NCI-H460 (cell line): ENCODE measurements at places on chromosomes 5 and 9. TPM values are rescaled to one million over a fixed set of nuclear protein-coding genes. Genes with fewer than 3 reads are reported as not detected.
A peak's percentile ranks its signal among the peaks of the same experiment; 100 is the strongest.

Gene OR1L4
- not detected in 2 replicates for total RNA-seq

DNA sequence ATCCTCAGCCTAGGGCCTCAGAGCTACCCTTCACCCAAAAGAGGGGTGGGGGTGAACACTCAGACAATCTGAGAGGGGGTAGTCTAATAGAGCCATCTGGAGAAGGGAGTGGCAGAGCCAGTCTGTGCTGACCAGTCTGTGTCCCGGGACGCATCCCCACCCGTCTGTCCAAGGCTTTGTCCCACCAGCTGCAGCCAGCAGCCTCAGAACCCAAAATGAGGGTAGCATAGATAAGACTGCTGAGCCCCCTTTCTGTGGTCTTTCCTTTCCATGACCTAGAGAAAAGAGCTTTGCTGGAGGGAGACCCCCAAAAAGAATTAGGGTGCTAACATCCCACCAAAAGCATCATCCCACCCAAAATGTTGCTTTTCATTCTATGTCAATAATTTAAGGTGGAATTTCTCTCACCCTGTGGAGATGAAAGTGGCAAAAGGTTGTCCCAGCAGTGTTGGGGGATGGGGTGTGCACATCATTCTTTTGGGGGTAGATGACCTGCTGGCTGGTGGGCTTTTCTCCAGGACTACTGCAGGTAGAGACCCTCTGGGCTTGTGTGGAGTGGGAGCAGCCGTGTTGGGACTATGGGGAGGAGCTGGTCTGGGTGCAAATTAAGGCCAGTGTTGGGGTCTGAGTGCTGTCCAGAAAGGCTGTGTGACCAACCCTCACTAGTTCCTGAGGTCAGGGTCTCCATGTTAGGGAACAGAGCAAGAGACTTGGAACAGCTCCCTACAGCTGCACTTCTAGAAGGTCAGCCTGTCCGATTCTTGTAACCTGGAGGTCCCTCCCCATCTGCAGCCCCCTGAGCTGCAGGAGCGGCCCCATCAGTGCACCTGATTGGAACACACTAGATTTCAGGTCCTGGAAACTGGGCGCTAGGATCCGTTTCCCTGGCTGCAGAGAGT is 19.9 kb downstream of the URM1 start:
- no peak for DNase-seq

Gene C1QTNF3
- 0.49 and 0.69 TPM in 2 replicates for total RNA-seq

DNA sequence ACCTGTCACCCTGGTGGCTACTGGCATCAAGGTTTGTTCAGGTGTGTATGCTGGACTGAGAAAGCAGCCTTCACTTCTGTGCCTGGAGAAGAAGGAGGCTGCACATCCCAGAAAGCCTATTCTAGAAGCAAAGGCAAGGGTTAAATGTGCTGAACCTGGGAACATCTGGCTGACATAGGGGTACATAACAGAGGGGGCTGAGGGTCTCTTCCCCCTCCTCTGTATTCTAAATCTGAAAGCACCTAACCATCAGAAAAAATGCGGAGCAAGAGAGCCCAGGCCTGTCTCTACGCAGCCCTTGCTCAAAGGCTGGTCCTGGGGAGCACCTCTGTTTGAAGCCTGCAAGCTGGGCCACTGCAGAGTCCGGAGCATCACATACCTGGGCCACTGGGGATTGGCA is 53.2 kb upstream of the FSTL4 start:
- DNase-seq: no peak

- DNase-seq: no peak
Observed at GRCh38 chr9:124357721-124358361, 57.4 kb downstream of the PSMB7 start.

DNA sequence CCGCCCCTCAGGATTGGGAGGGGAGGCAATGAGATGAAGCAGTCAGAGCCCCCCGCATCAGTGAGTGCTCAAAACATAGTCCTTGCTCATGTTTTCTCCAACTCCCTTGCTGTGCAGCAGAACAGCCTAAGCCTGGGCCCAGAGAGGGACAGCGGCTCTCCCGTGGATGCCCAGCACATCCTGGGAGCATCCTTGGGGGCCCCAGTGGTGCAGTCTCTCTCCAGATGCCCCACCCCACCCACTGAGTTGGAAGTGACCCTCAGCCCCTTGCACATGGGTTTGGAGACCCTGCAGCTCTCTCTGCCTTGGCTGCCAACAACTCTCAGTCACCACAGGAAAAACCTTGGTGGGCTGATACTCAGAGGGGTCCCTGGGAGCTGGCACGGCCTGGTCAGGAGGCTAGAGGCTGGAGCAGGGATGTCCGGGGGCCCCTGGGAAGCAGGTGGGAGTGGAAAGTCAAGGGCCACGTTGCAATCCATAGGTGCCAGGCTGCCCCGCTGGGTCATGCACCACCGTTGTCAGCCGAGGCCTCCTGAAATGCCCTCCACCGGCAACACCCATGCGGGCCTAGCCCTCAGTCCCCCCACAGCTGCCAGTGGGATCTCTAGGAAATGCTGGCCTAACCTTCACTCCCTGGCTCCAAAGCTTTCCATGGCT is 242.5 kb downstream of the PBX3 start:
- no peak for DNase-seq

- no peak for DNase-seq
Observed at GRCh38 chr5:158502686-158503085, 597.0 kb downstream of the EBF1 start.

Gene SLC36A3
- not detected in 2 replicates for total RNA-seq

GRCh38 chr5:100469767-100470166 is 65.4 kb upstream of the FAM174A start:
- DNase-seq: no peak

Gene CD14
- 2.6 and 2.7 TPM in 2 replicates for total RNA-seq

Gene C6
- not detected in 2 replicates for total RNA-seq

DNA sequence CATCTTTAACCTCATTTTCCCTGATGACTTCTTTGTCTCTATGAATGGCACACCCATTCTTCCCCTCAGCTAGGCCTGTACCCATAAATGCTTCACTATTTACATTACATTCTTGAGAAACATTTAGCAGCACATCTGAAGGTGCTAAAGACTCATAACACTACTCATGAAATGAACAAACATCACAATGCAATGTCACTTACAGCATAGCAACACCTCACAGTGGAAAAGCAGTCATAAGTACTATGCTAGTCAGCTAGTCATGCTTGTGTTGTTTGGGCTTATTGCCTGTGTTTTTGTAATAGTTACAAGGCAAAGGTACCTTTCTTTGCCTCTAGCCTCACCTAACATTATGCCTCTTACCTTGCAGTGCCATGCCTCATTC is 228.9 kb downstream of the KIAA0825 start:
- DNase-seq: peak; percentile 24

Gene EIF4E1B
- total RNA-seq: not detected in 2 replicates

DNA sequence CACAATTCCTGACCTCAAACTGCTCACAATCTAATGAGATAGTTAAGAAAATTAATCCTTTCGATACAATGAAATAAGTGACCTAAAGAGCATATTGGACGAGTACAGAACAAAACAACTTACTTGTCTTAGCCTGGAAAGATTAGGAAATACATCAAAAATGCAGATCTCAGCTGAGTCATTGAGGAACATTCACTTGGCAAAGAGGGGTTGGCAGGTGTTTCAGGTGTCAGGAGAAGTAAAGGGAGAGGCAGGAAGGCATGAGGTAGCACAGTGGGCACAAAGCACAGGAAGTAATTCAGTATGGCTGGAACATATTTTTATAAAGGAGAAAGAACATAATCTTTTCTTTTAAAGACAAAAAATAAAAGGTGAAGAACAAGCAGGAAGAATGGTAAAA is 628.8 kb upstream of the RGMB start:
- DNase-seq: no peak

- no peak for DNase-seq
Observed at GRCh38 chr9:98944057-98944733, 488 bp downstream of the COL15A1 start.

Gene KIAA1958
- total RNA-seq: 6.6 and 7.1 TPM in 2 replicates

- no peak for DNase-seq
Observed at GRCh38 chr5:89303033-89303480, 420.1 kb upstream of the MEF2C start.

DNA sequence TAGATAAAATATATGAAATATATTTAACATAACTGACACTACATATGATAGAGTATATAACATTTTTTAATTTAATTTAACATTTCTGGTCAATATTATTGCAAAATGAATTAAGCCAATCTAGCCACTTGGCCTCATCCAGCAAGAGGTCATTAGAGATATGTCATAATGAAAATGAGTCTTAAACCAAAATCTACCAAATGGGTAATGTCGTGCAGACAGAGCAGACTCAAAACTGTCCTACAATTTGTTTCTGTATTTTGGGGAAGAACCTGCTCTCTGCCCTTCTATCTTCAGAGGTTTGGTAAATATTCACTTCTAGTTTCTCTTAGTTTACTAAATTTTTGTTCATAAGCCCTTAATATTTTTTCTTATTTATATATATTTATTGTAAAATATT is 61.4 kb downstream of the ARHGEF28 start:
- no peak for DNase-seq

DNA sequence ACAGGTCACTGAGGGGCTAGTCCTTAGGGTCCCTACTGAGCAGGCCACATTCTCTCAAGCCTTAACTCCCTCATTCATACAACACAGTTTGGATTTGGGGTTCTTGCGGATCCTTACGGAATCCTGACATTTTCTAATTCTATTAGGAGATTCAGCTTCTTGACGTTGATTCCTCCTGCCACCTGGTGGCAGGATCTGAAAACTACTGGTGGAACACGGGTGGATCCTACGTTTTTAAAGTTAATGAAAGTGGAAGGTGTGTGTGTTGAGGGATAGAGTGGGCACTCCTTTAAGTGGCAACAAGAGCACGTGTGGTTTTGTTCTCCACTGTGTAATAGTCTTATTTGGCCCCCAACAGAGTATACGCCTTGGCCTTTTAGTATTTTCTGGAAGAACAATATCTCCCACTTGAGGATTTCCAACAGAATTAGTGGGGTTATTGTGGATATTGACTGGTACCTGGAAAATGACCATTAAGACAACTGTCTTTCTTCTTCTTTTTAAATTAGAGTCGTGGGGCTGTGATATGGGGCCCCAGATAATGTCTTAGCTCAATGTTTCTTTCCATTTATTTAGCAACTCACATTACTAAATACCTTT is 25.2 kb downstream of the SLC28A3 start:
- DNase-seq: peak; percentile 58

DNA sequence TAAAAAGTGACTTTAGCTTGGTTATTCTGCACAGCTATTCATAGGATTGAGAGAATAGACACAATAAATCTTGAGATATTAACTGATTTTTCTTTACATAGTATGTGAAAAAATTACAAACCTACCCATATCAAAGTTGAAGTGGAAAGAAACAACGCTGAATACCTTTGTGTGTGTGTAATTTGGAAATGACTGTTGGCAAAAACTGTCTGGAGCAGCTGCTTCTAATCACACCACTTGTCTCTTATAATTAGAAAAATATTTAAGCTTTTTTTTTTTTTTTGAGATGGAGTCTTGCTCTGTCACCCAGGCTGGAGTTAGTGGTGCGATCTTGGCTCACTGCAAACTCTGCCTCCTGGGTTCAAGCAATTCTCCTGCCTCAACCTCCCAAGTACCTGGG is 110.8 kb upstream of the POC5 start:
- no peak for DNase-seq

GRCh38 chr5:77143998-77144836 is 57.1 kb upstream of the ZBED3 start:
- peak; percentile 78 for DNase-seq

GRCh38 chr9:110214090-110214489 is 6.1 kb upstream of the C9orf152 start:
- no peak for DNase-seq

GRCh38 chr9:95075700-95076099 is 241.8 kb downstream of the FANCC start:
- DNase-seq: no peak

DNA sequence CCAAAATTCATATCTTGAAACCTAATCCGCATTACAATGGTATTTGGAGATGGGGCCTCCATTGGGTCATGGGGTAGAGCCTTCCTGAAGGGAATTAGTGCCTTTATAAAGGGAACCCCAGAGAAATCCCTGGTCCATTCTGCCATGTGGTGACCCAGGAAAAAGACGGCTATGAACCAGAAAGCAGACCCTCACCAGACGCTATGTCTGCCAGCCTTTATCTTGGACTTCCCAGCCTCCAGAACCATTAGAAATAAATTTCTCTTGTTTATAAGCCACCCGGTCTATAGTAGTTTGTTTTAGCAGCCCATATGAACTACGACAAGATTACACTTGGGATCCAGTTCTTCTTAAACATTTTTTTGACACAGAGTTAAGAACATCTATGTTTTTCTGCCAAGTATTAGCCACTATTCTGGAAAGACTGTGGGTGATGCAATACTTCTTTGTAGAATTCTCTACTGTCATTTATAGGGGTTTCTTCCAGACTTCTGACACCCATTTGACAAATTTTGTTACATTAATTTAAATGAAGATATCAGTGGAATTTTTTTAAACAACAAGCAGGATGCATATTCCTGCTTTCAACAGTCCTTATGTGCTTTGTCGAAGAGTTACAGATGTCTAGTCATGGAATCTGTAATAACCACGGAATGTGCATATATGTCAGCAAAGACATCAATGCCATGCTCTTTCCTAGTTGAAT is 572.4 kb downstream of the NR2F1-AS1 start:
- no peak for DNase-seq

- DNase-seq: no peak
Observed at GRCh38 chr5:73337586-73338255, 110.9 kb downstream of the FOXD1 start.

DNA sequence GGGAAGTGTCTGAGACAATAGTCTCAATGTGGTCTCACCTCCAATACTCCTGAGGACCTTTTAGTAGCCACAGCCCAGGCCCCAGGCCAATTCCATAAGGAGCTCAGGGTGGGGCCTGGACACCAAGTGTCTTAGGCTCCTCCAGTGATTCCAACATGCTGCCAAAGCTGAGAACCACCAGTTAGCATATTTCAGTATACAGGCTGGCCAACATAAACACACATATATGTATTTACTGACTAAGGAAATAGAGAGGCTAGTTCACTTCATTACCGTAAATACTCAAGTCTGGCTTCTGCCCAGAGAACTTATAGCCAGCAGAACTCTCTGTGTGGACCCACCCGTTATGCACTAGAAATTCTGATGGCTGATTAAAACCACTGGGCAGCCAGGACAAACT is 24.1 kb downstream of the S1PR3 start:
- no peak for DNase-seq

Gene LCN15
- total RNA-seq: not detected in 2 replicates

DNA sequence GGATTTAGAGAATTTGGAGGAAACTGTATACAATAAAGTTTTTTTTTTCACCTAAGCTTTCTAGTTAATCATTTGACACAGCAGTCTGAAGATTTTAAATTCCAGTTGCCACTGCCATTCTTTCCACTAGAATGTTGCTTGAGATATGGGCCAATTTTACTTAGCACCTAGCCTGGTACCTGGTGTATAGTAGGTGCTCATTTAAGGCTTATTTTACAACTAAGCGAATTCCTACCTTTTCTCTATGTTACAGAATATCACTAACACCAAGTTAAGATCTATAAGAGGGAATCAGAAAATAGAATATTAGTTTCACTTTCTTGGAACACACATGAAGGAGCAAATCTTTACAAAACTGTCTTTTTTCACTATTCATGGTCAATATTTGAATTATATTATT is 3.2 kb upstream of the DDX4 start:
- no peak for DNase-seq

Gene ANKRD18B
- 4.8 and 7.9 TPM in 2 replicates for total RNA-seq
